ENCODE measurements at places on chromosomes 5 and 9. TPM values are rescaled to one million over a fixed set of nuclear protein-coding genes. Genes with fewer than 3 reads are reported as not detected.

Gene RNF208
- total RNA-seq: 6.6 TPM

Gene CD72
- 28.7 TPM for total RNA-seq

Gene C9orf50
- total RNA-seq: 0.31 TPM

Gene FBP2
- total RNA-seq: not detected

GRCh38 chr9:18433620-18434019 is 40.3 kb upstream of the ADAMTSL1 start:
- no peak overlapping the region for H3K27ac ChIP-seq
- no peaks in the 10 kb centered on the region for H3K4me1 ChIP-seq
- H3K4me3 ChIP-seq: no peak overlapping the region
- H3K36me3 ChIP-seq: no peaks in the 10 kb centered on the region

- no peaks in the 10 kb centered on the region for H3K4me1 ChIP-seq
- no peaks in the 10 kb centered on the region for H3K36me3 ChIP-seq
- DNase-seq: no peak
- no peak overlapping the region for H3K4me3 ChIP-seq
- no peak overlapping the region for H3K27ac ChIP-seq
Observed at GRCh38 chr5:65157906-65158603, 323.7 kb downstream of the ADAMTS6 start.

- no peak overlapping the region for H3K27ac ChIP-seq
- no peaks in the 10 kb centered on the region for H3K27me3 ChIP-seq
- H3K4me1 ChIP-seq: peaks cover 28% of the 10 kb centered on the region
Observed at GRCh38 chr5:149363358-149363757, 5.5 kb downstream of the PCYOX1L start.

Gene RORB
- 0.14 TPM for total RNA-seq

DNA sequence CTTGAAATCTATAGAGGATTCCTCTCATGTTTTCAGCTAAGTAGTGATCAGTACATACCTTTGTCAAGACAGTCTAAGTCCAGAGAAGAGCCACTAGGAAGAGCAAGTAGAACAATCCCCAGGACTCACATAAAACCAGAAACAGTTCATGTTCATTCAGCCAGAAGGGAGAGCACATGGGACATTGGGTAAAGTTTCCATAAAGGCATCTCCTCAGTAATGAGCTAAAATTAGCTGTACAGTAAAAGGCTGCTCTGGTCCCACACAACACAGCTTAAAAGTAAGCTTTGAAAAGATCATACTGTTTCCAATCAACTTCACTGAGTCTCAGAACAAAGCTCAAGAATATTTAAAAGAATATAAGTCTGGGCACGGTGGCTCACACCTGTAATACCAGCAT is 32.4 kb downstream of the HOMER1 start:
- no peak overlapping the region for H3K4me3 ChIP-seq
- no peak overlapping the region for H3K27ac ChIP-seq
- no peaks in the 10 kb centered on the region for H3K4me1 ChIP-seq
- no peaks in the 10 kb centered on the region for H3K27me3 ChIP-seq
- H3K36me3 ChIP-seq: no peaks in the 10 kb centered on the region
- DNase-seq: no peak

GRCh38 chr5:82046276-82046647 is 74.4 kb downstream of the ATG10 start:
- H3K27me3 ChIP-seq: no peaks in the 10 kb centered on the region
- H3K4me3 ChIP-seq: no peak overlapping the region
- DNase-seq: no peak

DNA sequence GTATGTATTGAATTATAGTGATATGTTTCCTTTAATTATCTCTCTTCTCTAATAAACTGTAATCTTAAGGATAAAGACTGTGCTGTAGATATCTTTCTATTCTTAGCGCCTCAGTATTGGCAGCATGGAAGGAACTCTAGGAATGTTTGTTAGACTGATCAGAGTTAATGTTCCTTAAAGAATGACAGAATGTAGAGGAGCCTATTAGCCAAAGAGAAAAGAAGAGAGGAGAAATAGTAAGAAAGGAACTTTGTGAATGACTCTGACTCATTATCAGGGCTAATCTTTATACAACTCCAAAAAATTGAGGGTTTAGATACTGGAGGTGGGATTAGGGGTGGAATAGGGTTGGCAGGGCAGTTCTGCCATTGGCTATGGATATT is 59.0 kb upstream of the NUDT12 start:
- H3K4me1 ChIP-seq: no peaks in the 10 kb centered on the region
- H3K36me3 ChIP-seq: no peaks in the 10 kb centered on the region
- no peak overlapping the region for H3K4me3 ChIP-seq
- DNase-seq: no peak
- H3K27me3 ChIP-seq: no peaks in the 10 kb centered on the region

GRCh38 chr9:126992427-126992826 is 77.8 kb downstream of the RALGPS1 start:
- no peak for DNase-seq
- peaks cover 91% of the 10 kb centered on the region for H3K27me3 ChIP-seq
- no peak overlapping the region for H3K4me3 ChIP-seq
- H3K27ac ChIP-seq: no peak overlapping the region
- H3K4me1 ChIP-seq: peaks cover 17% of the 10 kb centered on the region

DNA sequence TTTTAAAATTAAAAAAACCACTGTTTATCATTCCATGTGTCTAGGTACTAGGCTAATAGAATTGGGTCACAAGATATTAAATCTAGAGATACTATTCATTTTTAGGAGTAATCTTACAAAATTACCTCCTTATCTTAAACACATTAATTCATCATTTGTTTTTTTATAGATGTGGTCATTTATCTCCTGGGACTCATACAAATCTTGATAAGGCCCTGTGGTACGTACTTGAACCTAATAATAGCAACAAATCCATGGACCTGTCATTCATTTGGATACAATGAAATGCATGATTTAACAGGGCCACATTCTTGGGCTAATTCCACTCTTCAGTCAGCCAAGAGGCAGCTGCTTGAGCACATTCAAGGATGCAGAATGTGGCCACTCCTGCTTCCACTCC is 66.4 kb upstream of the MARCHF11 start:
- H3K36me3 ChIP-seq: no peaks in the 10 kb centered on the region
- no peak for DNase-seq
- no peak overlapping the region for H3K27ac ChIP-seq
- H3K4me1 ChIP-seq: no peaks in the 10 kb centered on the region
- no peak overlapping the region for H3K4me3 ChIP-seq

Gene CYLC2
- total RNA-seq: not detected

GRCh38 chr9:136675477-136676296 is 11.6 kb downstream of the AGPAT2 start:
- no peaks in the 10 kb centered on the region for H3K4me1 ChIP-seq
- no peak for DNase-seq
- no peak overlapping the region for H3K27ac ChIP-seq
- H3K4me3 ChIP-seq: no peak overlapping the region
- no peaks in the 10 kb centered on the region for H3K36me3 ChIP-seq

- no peaks in the 10 kb centered on the region for H3K27me3 ChIP-seq
- no peaks in the 10 kb centered on the region for H3K4me1 ChIP-seq
- no peak overlapping the region for H3K27ac ChIP-seq
Observed at GRCh38 chr9:83027153-83027891, 35.6 kb downstream of the RASEF start.

- H3K4me1 ChIP-seq: peaks cover 7% of the 10 kb centered on the region
- no peaks in the 10 kb centered on the region for H3K36me3 ChIP-seq
- DNase-seq: peak; percentile 40
- no peak overlapping the region for H3K27ac ChIP-seq
Observed at GRCh38 chr9:2271426-2271825, 256.3 kb downstream of the SMARCA2 start.

- no peaks in the 10 kb centered on the region for H3K27me3 ChIP-seq
- H3K4me3 ChIP-seq: no peak overlapping the region
- H3K27ac ChIP-seq: no peak overlapping the region
Observed at GRCh38 chr9:84504360-84504759, 163.8 kb upstream of the SLC28A3 start.

DNA sequence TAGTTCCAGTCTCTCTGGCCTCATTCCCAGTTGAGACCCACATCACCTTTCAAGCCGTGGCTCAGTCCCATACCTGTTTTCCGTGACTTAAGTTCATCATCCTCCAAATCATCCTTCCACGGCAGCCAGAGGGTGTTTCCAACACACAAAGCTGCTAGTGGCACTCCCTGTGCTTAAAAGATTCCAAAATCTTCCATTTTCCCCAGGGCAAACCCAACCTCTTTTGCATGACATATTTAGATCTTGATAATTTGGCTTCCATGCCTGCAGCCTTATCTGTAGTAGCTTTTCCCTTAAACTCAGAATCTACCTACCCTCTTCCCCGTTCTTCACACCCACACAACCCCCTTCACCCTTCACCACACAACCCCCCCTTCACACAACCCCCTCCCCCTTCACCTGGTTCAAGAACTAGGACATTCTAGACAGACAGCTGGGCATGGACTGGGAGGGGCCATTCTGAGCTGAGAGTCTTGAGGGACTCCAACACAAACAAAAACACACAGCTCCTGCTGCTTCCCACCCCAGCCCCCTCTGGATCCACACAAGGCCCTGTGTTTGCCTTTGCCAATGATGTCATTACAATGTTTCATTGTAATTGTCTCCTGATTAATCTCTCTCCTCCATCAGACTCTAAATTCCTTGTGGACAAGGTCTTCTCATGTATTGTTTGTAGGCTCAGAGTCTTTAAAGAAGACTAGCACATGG is 268.2 kb downstream of the SH3GL2 start:
- DNase-seq: no peak
- no peaks in the 10 kb centered on the region for H3K4me1 ChIP-seq
- H3K36me3 ChIP-seq: no peaks in the 10 kb centered on the region
- H3K4me3 ChIP-seq: no peak overlapping the region
- H3K27ac ChIP-seq: no peak overlapping the region

Gene IFNK
- total RNA-seq: not detected

GRCh38 chr9:73916016-73916673 is 581.0 kb upstream of the RORB start:
- no peak overlapping the region for H3K27ac ChIP-seq
- H3K4me1 ChIP-seq: no peaks in the 10 kb centered on the region
- H3K36me3 ChIP-seq: no peaks in the 10 kb centered on the region
- DNase-seq: no peak

DNA sequence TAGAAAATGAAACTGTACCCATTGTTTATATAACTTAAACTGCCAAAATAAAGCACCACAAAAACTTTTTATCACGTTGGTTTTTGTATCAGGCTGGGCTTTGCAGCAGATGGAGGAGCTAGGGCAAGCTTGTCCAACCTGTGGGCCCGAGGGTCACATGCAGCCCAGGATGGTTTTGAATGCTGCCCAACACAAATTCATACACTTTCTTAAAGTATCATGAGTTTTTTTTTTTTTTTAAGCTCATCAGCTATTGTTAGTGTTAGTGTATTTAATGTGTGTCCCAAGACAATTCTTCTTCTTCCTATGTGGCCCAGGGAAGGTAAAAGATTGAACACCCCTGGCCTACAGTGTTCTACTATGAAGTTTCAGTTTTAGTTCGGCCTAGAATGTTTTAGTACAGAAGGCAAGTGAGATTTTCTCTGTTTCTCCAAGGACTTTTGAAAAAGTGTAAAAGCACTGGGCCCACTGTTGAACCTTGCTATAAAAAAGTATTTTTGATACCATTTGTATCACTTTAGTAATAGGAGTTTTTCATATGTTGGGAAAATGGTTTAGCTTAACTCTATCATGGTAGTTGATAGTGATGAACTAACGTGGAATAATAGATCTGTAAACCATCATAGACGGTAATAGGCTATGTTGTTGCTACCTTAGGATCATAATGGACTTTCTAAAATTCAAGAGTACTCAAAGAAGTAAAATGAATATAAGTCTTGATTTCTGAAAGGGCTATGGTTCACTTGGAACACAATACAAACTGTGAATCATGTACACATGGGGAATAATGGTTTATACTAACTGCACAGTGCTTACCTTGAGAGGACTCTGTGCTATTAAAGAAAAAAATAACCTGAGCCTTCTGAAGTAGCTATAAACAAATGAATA is 2.9 kb downstream of the CDKN2A start:
- no peak for DNase-seq
- peaks cover 69% of the 10 kb centered on the region for H3K27me3 ChIP-seq
- H3K4me3 ChIP-seq: no peak overlapping the region
- peaks cover 24% of the 10 kb centered on the region for H3K4me1 ChIP-seq
- H3K36me3 ChIP-seq: no peaks in the 10 kb centered on the region

DNA sequence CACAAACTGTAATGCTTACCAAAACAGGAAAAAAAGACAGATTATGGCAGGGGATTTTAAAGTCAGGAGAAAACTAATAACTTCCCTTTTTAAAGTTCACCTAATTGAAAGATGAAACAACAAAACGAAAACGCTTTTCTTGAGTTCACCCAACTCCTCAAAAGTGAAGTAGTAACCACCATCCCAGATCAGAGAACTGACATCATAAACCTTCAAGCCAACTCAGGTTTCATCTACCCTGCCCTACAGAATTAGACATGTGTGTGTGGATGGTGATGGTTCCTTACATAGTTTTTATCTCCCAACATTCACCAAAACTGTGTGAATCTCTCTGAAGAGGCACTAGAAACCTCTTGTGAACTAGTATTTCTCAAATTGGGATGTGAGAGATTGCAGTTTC is 195.2 kb upstream of the PTGER4 start:
- H3K4me3 ChIP-seq: no peak overlapping the region
- no peak for DNase-seq
- H3K4me1 ChIP-seq: peaks cover 88% of the 10 kb centered on the region

- H3K4me3 ChIP-seq: no peak overlapping the region
- H3K36me3 ChIP-seq: peaks cover 3% of the 10 kb centered on the region
- H3K27me3 ChIP-seq: no peaks in the 10 kb centered on the region
- H3K27ac ChIP-seq: no peak overlapping the region
- no peak for DNase-seq
- H3K4me1 ChIP-seq: no peaks in the 10 kb centered on the region
Observed at GRCh38 chr9:93648181-93648580, 71.8 kb downstream of the PHF2 start.

Gene FBXW5
- total RNA-seq: 67.7 TPM

- H3K27me3 ChIP-seq: no peaks in the 10 kb centered on the region
- H3K4me1 ChIP-seq: no peaks in the 10 kb centered on the region
- H3K27ac ChIP-seq: no peak overlapping the region
- no peak for DNase-seq
Observed at GRCh38 chr5:125263356-125263755, 516.9 kb upstream of the ZNF608 start.

DNA sequence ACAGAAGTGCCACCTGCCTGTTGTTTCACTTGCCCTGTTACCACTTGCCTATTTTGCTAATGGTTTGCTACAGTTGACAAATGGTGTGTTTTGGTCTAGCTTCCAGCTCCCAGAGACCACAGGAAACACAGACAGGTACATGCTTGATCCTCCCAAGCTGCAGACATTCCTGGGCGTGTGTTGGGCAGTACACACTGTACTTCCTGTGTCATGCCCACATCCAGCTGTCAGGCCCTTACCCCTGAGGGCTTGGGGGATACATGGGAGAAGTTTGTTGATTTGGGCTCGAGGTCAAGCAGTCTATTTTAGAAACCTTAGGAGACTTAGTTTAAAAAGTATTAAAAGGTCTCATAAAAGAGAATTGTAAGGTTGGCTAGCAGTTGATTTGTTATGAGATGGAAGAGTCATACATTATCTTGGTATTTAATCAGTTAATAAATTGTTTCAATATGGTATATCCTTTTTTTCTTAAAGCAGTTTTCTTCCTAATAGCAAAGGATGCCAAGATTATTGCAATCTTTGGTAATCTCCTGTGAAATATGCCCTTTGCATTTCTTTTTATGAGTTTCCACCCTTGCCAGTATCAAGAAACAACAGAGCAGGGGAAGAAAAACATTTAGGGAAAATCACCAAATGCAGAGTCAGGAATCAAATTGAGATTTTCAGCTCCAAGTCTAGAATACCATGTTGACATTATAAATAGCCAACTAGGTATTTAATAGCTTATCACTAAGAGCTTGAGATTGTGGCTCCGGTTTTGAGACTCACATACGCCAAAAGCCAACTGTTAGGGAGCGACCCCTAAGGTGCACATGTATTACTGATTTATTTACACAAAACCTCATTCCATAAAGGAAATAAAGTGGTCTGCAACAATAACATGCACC is 52.3 kb upstream of the CD180 start:
- H3K36me3 ChIP-seq: no peaks in the 10 kb centered on the region
- no peak overlapping the region for H3K27ac ChIP-seq
- H3K4me3 ChIP-seq: no peak overlapping the region
- no peak for DNase-seq
- H3K27me3 ChIP-seq: no peaks in the 10 kb centered on the region

Gene IL17B
- not detected for total RNA-seq
